ENCODE measurements at places on chromosomes 11 and 22. TPM values are rescaled to one million over a fixed set of nuclear protein-coding genes. Genes with fewer than 3 reads are reported as not detected.

Gene GGTLC2
- total RNA-seq: not detected

Gene TNNI2
- total RNA-seq: 0.35 TPM

DNA sequence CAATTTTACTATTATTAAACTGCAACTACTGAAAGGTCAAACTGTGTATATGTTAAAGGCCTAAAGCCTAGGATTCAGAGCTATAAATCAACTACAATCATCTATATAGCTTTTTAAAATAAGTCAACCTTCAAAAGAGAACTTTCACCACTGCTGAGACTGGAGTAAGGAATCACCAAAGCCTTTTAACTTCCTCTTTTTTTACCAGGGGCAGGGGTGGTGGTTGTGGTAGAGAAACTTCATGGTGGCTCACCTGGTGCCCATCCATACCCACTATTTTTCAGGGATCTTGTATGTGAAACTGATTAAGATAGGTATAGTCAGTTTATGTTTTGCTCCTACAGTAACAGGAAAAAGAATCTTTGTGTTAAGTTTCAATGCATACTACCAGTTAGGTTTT, 31.5 kb downstream of the TSG101 start:
- DNase-seq: no peak

Gene LMO2
- total RNA-seq: 7.2 TPM

DNA sequence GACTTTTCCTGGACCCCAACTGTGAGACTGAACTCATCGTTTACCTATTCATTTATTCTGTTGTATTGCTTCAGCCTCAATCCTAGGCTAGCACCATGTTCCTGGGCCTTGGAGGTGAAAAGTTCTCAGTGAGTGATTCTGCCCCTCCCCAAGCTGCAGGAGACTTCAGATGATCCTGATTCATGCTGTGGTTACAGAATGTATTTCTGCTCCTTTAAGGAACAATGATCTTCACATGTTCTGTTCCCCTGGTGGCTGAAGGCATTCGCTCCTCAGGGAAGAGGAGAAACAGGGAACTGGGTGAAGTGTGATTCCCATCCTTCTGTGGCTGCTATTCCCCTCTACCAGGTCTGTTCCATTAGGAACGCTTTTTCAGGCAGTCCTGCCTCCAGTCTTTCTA, 2.4 kb downstream of the OR52E1 start:
- DNase-seq: no peak

GRCh38 chr11:60710482-60710881, 11.1 kb downstream of the MS4A8 start:
- DNase-seq: no peak

GRCh38 chr11:85619499-85619898, 7.6 kb downstream of the DLG2 start:
- DNase-seq: no peak

DNA sequence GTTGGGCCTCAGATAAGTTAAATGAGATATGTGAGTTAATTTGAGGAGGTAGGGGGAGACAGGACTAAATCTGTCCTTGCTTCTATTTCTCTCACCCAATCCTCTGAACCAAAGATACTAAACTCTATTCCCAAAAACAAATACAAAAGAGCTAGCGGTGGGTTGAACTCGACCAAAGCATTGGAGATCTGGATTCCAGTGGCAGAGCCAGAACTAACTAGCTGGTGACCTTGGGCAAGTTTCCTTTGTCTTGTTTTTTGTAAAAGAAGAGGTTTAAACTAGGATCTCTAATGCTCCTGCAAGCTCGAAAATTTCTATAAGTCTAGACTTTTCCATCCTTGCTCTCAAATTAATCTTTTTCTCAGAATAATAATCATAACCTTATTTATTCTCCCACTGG, 1.5 kb downstream of the ME3 start:
- no peak for DNase-seq

Gene SCGB1D1
- total RNA-seq: not detected

All from Right ventricle myocardium inferior (tissue), 1 donor.